ENCODE measurements at places on chromosomes 5 and 9.

DNA sequence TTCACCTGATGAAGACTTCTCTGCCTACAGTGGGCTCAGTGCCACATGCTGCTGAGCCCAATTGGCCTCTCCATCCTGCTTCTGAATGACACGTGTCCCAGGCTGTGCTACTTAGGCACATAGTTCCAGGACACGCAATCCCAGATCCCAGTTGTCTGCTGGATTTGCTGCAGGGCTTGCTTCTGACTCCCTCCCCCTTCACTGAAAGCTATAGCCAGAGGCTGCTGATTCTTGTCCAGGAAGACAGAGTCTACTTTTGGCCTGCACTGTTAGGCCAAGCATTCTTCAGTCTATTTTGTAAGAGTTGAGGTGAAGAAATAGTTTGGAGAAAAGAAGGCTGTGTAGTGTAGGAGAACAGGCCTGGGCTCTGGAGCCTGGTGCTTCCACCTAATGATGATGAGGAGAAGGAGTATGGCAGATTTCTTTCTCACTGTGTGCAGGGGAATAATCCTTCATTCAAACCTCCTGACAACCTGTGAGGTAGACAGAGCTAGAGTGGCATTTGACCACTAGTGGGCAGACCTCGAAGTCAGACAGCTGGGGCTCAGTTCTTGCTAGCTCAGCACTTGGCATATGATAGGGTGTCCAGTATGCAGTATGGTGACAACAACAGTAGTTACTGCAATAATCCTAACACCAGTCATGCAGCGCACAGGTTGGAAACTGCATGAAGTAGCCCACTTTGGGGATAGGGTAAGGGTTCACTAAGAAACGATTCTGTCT lies 19.5 kb upstream of the ASPN start:
- DNase-seq: peak; percentile 44

GRCh38 chr5:96783326-96783725 lies 24.4 kb downstream of the ERAP1 start:
- no peak for DNase-seq

DNA sequence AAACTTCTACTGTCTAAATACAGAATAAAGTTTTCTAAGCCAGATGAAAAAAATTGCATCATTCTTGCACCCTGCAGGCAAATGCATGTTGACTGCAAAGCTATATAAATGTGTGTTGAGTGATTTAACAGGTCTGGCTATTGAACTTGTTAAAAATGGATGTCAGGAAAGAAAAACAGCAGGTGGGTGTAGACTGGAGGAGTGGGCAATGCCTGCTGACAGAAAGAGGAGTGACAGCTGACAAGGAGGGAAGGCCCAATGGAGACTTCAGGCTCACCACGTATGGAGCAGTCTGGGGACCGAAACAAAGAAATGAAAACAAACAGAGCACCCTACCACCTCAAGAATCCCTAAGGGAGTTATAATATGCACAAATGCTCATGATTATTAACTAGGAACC lies 127.8 kb downstream of the GRIA1 start:
- DNase-seq: no peak

GRCh38 chr5:111223101-111223786 lies 940 bp upstream of the CAMK4 start:
- no peak for DNase-seq

DNA sequence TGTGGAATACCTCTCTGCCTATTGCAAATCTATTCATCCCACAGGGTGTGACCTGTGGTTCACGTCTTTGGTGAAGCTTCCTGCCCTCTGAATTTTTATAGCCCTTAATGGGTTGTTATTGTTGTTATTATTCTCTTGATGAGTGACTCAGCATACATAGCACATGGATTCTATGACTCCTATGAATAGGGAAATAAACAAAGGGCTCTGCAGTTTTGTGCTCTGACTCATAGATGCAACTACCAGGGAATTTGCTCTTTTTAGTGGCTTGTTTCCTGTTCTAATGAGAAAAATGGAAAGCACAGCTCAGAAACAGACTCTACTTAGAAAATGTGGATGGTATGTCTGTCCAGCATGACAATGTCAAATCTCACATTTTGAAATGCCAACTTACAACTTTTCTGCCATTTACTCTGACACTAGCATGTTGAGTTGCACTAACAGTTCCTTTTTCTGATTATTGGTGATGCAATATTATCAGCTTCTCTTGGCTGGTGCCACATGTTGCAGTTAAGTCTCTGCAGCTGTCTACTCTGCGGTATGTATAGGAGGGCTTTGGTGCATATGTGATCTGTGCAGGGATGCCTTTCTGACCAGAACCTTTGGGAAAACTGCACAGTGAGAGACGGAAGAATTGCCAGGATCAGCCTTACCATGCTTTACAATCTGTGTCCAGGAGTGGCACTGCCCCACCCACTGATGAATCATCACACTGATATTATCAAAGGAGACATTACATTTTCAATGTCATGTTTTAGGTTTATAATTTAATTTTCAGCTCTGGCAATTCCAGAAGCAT lies 996.4 kb upstream of the WWC1 start:
- DNase-seq: no peak

GRCh38 chr5:109714592-109714991 lies 24.9 kb downstream of the MAN2A1 start:
- no peak for DNase-seq

All from GM10248 (cell line).